ENCODE measurements at places on chromosomes 3 and 15.

DNA sequence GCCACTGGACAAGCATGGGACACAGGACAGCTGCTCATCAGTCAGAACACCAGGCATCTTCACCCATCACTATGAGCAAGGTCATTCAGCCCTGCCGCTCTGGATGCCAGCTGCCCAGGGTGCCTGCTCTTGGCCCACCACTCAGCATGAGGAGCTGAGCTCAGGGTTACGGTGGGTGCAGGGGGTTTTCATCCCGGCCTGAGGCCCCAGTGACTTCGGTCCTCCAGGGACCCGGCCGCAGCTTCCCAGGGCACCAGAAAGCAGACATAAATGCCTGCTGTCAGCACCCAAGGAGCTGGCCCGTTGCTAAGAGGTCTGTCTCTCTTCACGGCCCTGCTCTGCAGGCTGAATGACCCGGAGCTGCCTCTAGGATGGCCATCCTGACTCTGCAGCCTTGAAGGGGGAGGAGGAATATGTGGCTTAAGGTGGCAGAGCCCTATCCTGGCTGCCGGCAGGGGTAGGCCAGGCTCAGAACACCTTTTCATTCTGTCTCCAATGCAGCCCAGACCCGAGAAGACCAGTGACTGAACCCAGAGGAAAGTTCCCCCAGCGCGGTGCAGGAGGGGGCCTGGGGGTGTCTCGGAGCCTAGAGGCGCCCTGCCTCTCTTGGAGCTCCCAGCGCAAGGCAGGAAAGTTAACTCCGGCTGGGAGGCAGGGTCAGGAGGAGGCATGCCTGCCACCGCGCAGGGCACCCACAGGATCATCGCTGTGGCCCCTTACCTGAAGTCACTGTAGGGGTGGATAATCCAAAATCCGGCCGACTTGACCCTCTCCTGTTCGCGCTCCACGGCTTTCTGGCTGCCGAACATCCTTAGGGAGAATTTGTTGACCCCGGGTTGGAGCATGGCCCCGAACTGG is 1.8 kb downstream of the HCN4 start:
- no peak for DNase-seq

GRCh38 chr3:146262371-146263110 is 11.6 kb upstream of the PLSCR4 start:
- DNase-seq, result no peak

- no peak for DNase-seq
Measured at GRCh38 chr15:55247311-55247710, 42.3 kb downstream of the RAB27A start.

GRCh38 chr15:89111961-89112340 is 23.7 kb downstream of the ABHD2 start:
- no peak for DNase-seq

DNA sequence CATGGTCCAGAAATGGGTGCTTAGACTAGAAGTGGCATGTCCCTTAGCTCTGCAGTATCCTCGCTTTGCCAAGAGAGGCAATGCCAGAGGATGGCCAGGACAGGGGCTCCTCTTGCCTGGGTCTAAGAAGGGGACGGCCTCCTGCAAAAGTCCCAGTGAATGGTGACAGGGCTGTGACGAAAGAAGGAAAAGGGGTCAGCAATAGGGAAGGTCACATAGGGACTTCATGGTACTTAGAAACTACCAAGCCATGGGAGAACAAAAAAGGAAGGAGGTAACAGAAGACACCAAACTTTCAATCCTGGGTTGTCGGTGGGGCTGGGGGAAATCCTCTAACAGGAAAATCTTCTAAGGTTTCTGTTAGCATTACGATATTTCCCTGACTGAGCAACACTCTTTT is 36.2 kb upstream of the ATOSA start:
- no peak for DNase-seq

DNA sequence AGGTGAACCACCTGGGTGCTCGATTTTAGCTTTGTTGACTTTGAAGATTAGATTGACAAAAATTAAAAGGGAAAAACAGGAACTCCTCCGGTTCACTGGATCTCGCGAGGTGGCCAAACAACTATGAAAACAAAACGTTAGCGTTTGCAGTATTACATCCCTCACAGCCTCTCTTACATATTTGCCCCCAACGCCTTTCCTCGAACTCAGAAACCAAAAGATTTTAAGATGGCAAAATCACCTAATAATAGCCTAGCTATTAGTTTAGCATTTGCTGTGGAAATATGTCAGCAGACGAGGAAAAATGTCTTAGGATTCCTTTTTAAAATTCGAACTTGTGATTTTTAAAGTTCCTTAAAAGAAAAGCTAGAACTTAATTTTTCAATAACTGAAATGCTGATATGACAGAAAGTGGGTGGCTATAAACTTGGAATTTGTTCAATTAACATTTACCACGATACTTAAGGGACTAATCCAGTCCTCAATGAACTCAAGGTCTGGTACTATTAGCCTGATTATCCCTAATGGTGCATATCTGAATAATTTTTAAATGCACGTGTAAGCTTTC is 491 bp upstream of the SENP7 start:
- DNase-seq, result no peak

- no peak for DNase-seq
Measured at GRCh38 chr3:38618343-38618742, 31.1 kb downstream of the SCN5A start.

Data from activated CD8-positive, alpha-beta memory T cell treated with anti-CD3 and anti-CD28 coated beads for 1 hour (primary cell).